M059J (cell line): ENCODE measurements at places on chromosomes 12 and 14. TPM values are rescaled to one million over a fixed set of nuclear protein-coding genes. Genes with fewer than 3 reads are reported as not detected.

DNA sequence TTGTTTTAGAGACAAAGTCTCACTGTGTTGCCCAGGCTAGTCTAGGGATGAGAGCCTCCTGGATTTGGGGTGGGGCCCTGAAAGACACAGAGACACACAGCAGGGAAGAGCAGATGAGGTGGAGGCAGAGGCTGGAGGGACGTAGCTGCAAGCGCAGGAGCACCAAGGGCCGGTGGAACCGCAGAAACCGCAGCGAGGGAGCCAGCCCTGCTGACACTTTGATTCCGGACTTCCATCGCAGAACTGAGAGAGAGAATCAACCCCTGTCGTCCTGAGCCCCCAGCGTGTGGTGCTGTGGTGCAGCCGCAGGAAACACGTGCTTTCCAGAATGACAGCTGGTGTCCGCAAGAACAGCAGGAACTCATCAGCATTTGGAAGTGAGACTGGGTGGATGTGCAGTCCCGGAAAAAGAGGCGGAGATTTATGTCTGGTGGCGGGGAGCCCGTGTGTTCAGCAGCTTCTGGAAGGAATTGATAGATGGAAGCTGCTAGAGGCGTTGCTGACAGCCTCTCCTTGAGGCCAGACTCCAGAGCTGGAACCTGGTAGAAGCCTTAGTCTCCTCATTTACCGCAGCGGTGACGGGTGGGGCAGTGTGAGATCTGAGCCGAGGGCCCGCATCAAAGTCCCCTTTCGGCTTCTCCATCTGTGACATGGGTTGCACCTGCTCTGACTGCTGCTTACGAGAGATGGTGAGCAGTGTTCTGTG lies 21.9 kb upstream of the KLC1 start:
- peak; percentile 82 for DNase-seq

DNA sequence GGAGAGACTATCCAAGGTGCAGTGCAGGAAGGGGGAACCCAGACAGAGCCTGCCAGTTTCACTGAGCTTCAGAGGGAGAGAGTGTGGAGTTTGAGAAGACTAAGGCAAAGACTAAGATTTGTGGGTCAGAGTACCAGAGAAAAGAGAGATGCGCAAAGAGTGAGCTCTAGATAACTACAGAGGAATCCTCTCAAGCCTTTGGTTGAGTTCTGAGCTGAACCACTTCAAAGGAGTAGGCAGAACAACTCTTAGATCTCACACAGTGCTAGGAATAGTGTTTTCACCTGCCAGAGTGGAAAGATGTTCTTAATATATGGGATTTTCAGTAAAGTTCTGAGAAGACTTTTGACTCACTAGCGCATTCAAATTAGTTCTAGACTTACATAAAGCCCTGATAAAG lies 10.7 kb upstream of the M6PR start:
- DNase-seq, result no peak

DNA sequence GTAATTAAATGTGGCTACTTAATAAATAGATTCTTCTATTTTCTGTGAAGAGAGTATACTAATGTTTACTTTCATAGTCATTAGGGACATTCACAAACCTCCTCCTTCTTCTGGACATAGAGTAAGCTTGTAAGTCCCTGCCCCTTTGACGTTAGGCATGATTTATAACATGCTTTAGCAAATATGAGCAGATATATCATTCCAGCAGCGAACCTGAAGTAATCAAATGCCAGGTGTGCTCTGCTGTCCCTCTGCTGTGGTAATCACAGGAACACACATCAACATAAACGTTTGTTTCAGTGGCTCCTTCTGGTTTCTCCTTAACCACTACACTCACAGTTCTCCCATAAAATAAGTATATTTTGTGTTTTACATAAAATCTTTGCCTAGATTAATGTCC lies 961.8 kb downstream of the FLRT2 start:
- DNase-seq, result no peak

DNA sequence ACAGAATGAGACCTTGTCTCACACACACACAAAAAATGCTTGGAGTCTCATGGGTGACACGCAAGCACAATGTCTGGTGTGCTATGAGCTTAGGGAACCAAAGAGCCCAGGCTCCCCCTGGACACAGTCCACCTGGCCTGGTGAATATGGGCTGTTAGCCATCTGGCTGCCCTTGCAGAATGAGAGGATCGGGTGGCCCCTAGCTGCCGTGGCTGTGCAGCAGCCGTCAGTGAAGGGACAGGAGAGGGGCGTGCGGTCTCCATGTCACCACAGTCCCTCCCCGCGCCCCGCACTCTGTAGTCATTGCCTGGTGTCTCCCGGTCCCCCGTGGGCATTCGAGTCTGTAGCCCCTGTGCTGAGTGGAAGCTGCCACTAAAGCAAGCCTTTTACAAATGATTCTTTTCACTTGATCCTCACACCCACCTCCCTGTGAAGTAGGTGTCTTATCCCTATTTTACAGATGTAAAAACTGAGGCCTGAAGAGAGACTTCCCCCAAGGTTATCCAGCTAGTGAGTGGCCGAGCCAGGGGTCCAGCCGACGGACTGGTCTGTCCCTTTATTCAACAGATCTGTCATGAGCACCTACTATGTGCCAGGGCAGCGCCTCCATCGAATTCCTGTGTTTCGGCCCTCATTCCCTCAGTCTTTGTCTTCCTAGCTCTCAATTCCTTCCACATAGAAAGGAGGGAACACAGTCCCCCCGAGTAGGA lies 18.8 kb downstream of the MVK start:
- no peak for DNase-seq

DNA sequence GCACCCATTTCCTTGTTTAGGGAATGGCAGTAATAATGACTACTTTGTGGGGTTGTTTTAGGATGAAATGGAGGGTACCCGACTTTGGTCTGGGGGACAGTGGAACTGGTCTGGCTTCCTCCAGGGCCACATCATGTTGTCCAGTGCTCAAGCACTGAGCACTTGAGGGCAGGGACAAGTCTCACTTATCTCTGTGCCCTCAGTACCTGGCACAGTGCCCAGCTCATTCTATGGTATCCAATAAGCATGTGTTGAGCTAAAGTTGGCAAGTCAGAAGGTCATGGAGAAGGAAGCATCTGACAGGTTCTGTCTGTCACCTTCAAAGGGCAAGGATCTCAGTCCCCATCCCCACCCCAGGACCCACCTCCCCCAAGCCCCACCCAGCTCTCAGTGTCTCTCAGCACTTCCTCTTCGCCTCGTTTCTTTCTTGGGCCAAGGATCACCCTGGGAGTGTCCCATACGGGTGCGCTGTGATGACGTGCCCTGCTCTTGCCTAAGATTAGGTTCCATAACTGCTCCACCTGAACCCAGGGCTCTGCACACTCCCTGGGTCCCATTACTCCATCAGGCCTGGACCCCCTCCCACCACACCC lies 24.3 kb upstream of the TMEM106C start:
- peak; percentile 28 for DNase-seq

GRCh38 chr12:39723831-39724230 lies 104.2 kb upstream of the ABCD2 start:
- peak; percentile 47 for DNase-seq

DNA sequence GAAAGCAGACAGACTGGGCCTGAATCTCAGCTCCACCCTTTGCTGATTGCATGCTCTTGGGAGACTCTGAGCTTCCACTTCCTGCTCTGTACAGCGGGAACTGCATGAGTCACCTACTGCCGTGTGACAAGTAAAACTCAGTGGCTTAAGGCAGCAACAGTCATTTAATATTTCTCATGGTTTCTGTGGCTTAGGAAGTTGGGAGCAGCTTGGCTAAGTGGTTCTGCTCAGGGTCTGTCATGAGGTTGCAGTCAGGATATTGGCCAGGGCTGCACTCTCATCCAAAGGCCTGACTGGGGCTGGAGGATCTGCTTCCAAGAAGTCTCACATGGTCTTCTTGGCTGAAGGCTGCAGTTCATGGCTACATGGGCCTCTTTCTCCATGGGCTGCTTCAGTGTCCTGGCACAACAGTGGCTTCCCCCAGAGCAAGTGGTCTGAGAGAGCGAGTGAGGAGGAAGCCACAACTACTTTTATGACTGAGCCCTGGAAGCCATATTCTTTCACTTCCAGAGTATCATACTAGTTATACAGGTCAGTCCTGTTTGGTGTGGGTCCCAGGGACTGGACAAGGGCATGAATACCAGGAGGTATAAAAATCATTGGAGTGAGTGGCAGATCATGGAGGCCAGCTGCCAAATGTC lies 49.7 kb downstream of the FAM222A start:
- DNase-seq, result peak; percentile 71

DNA sequence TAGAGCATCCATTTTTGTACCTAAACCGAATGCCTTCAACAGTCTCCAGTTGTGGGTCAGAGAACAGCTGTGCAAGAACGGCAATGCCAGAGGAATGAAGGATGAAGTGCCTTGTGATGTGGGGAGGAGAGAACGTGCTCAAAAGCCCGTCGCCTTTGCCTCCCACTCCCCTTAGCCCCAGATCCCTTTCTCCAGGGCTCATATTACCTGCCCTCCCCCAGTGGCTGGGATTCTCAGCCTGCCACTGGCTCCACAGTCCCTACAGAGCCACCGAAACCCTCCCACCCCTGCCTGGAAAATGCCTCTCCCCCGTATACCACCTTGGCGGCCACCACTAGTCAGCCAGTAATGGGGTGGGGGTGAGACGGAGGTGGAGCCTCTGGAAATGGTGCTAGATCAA lies 158.5 kb downstream of the ZFP36L1 start:
- DNase-seq, result no peak

- DNase-seq, result no peak
Observed at GRCh38 chr12:57262126-57262822, 11.3 kb upstream of the STAC3 start.

SPX gene
- 0.39 and 0.47 TPM in 2 replicates for total RNA-seq

MIP gene
- 0.15 TPM in 1 of 2 replicates, not detected in the other for total RNA-seq

ARF3 gene
- total RNA-seq, result 80.8 and 81.3 TPM in 2 replicates

FLRT2 gene
- total RNA-seq, result under 0.01 TPM in 1 of 2 replicates, not detected in the other
